ENCODE measurements at places on chromosomes 5 and 9. TPM values are rescaled to one million over a fixed set of nuclear protein-coding genes. Genes with fewer than 3 reads are reported as not detected.

- peak; percentile 91 for DNase-seq
Measured at GRCh38 chr5:54703133-54703532, 185.6 kb downstream of the SNX18 start.

DNA sequence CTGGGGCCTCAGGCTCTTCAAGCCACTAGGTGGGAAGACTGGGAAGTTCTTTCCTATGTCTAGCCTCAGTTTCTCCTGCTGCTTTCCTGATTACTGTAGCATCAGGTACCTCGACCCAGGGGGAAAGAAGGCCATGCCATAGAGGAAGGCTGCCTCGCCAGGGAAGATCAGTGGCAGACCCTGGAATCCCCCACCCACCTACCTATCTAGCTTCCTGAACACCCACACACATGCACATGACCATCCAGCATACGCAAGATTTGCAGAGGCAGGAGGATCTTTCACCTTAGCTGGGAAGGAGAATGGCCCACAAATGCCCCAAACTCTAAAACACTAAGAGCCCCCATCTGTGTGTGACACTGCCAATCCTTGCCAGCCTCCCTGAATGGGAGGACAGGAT, 8.0 kb downstream of the NR5A1 start:
- no peak for DNase-seq

GRCh38 chr9:120289990-120290975, 289.7 kb downstream of the CDK5RAP2 start:
- DNase-seq = no peak

DNA sequence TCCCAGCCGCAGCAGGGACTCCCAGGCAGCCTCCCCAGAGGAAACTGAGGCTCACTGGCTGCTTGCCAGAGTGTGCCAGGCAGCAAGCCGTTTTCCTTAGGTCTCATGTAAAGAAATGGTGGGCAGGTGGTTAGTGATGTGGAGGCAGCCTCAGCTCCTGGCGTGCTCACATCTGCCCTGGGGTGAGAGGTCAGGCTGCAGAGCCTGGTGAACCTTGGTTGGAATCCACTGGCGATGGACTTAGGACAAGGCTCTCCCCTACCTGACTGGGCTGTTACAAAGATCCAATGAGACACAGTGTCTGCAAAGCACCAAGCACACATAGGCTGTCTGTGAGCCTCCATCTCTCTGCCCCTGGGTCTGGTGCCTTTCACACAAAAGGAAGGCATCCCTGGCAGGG, 30.9 kb downstream of the LHX6 start:
- no peak for DNase-seq

GRCh38 chr9:123425836-123426365, 69.9 kb downstream of the CRB2 start:
- no peak for DNase-seq

- no peak for DNase-seq
Measured at GRCh38 chr9:13071921-13072320, 207.6 kb downstream of the MPDZ start.

- no peak for DNase-seq
Measured at GRCh38 chr5:171080186-171080938, 218.5 kb downstream of the RANBP17 start.

- DNase-seq = no peak
Measured at GRCh38 chr5:117263231-117263630, 688.6 kb upstream of the SEMA6A start.

GRCh38 chr9:75870450-75870849, 20.0 kb upstream of the PCSK5 start:
- DNase-seq = no peak

DNA sequence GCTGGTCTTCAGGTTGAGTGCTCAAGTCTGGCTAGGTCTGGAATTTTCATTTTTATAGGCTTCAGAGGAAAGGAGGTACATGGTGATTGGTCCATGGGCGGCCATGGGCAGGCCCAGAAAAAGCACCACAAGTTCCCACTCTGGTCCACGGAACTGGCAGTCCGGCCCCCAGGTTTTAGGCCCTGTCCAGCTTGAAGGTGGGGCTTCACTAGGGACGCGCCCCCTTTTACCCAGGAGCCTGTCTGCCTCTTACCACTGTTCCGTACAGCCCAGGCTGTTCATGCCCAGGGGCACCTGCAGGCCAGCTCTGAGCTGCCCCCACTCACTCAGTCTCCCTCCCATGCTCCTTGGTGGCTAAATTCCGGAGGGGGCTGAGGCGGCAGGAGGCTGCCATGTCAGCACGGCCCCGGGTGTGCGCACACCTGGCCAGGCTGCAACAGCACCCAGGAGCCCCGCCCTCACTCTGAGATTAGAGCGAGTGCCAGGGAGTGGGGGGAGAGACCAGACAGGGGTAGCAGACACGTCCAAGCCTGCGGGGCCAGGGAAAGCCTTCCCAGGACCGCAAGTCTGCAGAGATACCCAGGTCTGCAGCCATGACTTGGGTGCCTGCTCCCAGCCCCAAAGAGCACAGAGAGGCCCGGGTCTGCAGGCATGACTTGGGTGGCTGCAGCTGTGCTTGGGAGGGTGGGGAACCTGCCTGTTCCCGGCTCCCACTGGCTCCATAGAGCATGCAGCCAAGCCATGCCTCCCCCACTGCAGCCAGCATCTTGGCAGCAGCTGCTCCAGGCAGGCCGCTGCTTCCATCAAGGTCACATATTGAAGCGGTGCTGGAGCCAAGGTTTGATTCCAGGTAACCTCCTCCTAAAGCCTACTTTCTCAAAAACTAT, 390.2 kb upstream of the SGCD start:
- no peak for DNase-seq

- DNase-seq = no peak
Measured at GRCh38 chr5:140672455-140673186, 755 bp downstream of the DND1 start.

GRCh38 chr5:173771121-173771724, 116.9 kb upstream of the CPEB4 start:
- no peak for DNase-seq

DNA sequence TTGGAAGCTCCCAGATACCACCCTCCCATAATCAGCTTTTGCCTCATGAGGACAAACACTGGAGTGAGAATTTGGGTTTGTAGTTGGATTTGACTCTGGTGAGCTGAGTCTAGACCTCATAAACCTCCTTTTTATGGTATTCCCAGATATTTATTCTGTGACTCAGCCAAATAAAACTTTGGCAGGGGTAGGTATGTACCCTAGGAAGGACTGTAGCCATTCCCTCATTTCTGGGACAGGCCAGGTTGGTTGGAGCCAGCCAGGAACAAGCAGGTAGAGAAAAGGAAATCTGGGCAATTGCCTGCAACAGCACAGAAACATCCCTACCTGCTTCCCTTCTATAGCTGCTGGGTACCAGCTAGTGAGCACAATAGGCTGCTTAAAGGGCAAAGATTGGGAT, 19.4 kb downstream of the ENHO start:
- no peak for DNase-seq

DNA sequence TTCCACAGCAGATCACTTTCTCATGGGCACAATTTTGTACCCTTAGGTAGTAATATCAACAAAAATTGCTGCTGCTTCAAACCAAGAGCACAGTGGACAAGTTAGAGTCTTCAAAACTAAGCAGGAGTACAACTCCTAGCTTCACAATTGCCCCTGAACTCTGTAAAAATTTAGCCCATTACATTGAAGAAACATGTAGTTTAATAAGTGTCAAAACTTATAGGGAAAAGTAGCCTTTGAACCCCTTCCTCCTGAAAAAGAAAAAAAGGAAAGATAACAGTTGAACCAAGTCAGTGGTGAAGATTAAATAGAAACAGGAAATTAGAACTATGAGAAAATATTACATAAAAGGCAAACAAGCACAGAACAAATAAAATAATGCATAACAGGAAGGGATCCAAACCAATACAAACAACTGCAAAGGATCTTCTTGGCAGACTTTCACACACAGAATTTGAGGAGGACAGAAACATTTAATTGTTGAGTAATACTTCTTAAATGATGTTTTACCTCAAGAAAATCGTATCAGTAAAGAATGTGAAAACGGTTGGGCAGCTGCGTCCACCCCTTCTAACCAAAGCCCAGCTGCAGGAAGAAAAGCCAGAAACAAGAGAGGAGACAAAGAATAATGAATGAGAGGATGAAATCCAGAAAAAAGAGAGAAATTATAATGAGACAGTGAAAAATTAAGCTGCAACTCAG, 636.0 kb downstream of the NR2F1-AS1 start:
- DNase-seq = peak; percentile 90

- no peak for DNase-seq
Measured at GRCh38 chr5:150077060-150077459, 9.3 kb downstream of the CSF1R start.

DNA sequence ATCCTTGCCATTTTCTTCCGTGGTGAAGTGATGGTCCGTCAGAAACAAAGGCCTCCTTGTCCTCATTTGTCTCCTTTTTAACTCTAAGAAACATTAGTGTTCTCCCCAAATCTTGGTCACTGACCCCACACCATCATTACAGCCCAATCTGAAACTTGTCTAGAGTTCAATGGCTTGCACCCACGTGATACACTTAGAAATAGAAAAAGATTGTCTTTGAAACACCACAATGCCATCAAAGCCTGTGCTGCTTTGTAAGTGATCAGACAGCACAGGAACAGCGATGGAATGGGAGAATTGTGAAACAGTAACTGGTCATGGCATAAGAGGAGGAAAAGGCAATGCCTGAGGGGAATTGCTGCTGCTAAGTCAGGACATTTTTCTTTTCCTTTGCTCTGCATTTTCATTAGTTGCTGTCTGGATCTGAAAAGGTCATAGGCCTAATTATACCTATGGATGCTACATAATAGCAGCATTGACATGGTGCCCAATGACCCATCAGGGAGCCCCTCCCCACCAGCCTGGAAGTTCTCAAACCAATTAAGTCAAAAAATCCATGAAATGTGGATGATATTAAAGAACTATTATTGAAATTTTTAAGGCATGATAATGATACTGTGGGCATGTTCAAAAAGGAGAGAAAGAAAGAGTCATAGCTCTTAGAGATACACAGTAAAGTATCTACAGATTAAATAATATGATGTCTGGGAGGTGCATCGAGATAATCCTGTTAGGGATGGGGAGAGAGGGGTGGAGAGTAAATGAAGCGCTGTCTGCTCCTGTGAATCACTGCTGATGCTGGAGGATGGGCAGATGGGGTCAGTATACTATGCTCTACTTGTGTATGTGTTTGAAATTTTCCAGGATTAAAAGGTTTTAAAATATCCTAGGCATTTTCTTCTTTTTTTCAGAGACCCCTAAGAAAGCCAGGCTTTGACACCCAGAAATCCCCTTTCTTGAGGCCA, 83.6 kb downstream of the ENC1 start:
- no peak for DNase-seq

DNA sequence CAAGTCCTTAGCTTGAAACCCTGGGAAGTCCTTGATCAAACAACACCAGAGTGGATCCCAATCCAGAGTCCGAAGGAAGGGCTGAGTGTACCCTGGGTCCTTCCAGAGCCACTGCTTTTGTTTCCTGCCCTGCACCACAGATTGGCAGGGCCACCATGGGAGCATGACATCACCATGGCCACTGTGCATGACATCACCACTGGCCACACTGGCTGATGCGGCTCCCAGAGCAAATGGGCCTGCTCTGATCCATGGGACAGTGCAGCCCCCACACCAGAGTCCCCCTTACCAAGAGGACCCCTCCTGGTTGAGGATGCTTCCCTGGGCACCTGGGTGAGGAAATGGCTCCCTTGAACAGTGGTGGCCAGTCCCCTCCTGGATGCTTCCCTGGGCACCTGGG, 9.9 kb downstream of the SLC6A3 start:
- DNase-seq = no peak

- no peak for DNase-seq
Measured at GRCh38 chr9:122923947-122924346, 7.4 kb downstream of the ZBTB26 start.

- DNase-seq = peak; percentile 5
Measured at GRCh38 chr5:98101131-98101530, 672.3 kb upstream of the RGMB start.

- DNase-seq = no peak
Measured at GRCh38 chr5:75148051-75148450, 88.6 kb downstream of the ANKRD31 start.

- no peak for DNase-seq
Measured at GRCh38 chr5:170757669-170758068, 25.9 kb upstream of the GABRP start.

GRCh38 chr9:14511452-14511851, 181.8 kb downstream of the ZDHHC21 start:
- peak; percentile 18 for DNase-seq

DNA sequence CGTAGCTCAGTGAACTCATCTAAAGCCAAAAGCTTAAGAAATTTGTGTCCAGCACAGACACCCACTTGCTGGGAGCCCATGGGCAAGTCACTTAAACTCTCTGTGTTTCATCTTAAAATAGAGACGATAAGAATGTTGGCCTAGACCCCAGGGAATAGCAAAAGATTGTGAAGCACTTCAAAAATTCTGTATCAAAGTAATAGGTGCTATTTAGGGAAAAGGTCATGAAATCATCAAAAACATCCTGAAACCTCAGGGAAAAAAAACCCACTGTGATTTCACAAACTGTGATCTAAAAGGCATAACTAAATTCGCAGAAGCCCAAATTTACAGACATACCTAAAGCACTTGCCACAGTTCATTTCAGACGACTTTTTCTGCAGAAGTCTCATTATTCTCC, 278.3 kb downstream of the NR2F1-AS1 start:
- no peak for DNase-seq

TMEM252 gene
- not detected for total RNA-seq

RHOBTB3 gene
- total RNA-seq = 300 TPM

GMCL2 gene
- not detected for total RNA-seq

ZFP2 gene
- 0.92 TPM for total RNA-seq

FAT2 gene
- not detected for total RNA-seq

FYB1 gene
- total RNA-seq = not detected

LTC4S gene
- total RNA-seq = not detected

CNTFR gene
- total RNA-seq = not detected

TBCA gene
- 179 TPM for total RNA-seq

RNF130 gene
- 30.0 TPM for total RNA-seq

FOXD4L4 gene
- total RNA-seq = 0.06 TPM

EPB41L4B gene
- total RNA-seq = 2.4 TPM
